ENCODE measurements at places on chromosomes 16 and 17.

GRCh38 chr16:27445502-27446175 lies 43.7 kb downstream of the IL21R start:
- DNase-seq, result no peak

DNA sequence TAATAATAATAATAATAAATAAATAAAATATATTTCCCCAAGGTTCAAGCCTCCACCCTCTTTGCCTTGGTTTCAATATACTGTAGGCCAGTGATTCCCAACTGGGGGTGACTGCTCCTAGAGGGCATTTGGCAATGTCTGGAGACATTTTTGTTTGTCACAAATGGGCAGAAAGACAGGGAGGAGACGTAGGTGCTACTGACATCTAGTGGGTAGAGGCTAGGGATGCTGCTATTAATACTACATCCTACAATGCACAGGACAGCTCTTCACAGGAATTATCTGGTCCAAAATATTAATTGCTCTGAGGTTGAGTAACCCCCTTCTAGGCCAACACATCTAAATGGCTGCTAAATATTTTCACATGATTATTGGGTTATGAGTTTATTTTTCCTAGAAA lies 12.8 kb upstream of the PRR14 start:
- DNase-seq, result no peak

- no peak for DNase-seq
These were observed 49.9 kb downstream of the RBFOX1 start for GRCh38 chr16:7382521-7382920.

GRCh38 chr17:51006601-51007000 lies 114.1 kb downstream of the SPAG9 start:
- DNase-seq, result no peak

Measured in T-helper 2 cell (primary cell).